ENCODE measurements at places on chromosomes 12 and 14.

DNA sequence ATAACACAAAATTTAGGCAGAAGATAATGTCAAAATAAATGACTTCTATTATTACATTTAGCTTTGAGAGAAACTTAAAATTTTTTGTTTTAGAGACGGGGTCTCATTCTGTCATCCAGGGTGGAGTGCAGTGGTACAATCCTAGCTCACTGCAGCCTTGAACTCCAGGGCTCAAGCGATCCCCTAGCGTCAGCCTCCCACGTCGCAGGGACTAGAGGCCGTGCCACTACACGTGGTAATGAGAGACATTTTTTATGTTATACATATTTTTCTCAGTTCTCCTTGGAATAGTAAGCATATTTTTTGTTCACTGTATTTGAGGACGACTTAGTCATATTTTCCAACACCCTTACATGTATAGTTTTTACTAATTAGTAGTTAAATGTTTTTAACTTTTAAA is 21.5 kb upstream of the NUDT4 start:
- DNase-seq, result no peak

- DNase-seq, result no peak
Observed at GRCh38 chr12:16766736-16767135, 160.8 kb upstream of the LMO3 start.

- DNase-seq, result no peak
Observed at GRCh38 chr12:124684971-124685688, 117.7 kb upstream of the NCOR2 start.

DNA sequence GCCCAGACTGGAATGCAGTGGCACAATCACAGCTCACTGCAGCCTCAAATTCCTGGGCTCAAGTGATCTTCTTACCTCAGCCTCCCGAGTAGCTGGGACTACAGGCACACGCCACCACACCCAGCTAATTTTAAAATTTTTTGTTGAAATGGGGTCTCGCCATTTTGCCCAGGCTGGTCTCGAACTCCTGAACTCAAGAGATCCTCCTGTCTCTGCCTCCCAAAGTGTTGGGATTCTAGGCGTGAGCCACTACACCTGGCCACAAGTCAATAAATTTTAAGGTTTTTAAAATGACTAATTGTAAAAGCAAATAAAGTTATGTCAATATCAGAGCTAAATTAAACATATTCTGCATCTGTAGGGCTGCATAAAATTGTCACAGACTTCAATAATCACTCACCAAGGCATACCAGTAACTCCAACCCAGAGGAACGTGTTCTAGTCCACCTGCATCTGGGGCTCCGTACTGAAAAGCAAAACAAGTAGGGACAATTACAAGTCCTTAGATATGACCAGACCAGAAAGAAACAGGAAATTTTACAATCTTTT is 13.9 kb downstream of the GNS start:
- DNase-seq, result no peak

- DNase-seq, result no peak
Observed at GRCh38 chr12:124259154-124260066, 35.5 kb upstream of the RFLNA start.

DNA sequence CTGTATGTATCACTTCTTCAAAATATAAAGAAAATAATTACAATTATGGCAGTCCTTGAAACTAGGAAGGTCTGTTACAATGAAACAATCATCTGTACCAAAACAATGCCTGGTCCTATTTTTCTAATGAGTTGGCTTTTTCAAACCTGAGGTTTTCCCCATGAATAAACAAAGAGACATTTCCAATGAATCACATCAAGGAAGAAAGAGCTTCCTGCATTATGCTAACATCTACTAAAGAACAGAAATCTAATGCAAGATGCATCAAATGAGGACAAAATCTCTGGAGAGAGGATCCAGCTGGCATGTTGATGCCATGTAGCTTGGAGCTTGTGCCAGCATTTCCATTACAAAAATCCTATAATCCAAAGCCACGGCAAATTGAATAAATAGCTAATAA is 29.3 kb downstream of the NIN start:
- no peak for DNase-seq

DNA sequence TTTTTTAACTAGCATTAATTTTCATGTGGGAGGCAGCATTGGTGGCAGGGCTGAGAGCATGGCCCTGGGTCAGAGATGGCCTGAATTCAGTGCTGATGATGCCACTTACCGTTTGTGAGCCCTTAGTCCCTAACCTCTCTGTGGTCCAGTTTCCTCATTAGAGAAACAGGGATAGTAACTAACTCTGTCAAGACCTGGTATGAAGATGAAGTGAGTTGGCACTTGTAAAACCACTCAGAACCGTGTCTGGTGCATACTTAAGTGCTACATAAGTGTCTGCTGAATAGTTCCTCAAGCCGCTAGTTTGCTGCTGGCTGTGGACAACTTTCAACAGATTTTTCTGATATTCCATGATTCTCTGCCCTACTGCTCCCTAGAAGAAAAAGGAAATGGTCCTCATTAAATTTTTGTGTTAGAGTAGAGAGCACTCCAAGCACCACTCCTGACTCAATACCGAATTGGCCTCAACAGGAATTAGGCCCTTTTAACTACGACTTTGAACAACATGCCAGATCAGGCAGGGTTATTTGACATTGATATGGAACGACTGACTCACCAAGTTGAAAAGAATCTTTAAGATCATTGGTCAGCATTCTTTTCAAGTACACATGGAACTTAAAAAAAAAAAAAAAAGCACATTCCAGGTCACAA is 250.2 kb downstream of the ANO2 start:
- no peak for DNase-seq

DNA sequence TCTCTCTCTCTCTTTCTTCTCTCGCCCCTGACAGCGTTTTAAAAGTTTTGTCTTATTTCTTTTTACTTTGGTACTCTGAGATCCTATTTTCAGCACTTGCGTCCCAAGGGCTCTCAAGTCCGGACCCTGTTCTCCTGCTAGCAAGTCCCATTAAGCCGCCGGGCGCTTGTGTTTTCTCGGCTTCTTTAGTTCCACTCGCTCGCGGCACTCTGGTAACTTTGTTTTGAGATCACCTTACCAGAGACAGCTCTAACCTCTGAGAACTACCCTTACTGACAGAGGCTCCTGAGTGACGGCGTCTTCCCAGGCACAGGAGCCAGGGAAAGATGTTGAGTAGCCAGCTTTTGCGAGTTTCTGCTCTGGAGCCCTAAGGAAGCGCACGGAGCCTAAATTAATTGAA is 2.7 kb upstream of the MYF5 start:
- peak; percentile 27 for DNase-seq

- DNase-seq, result no peak
Observed at GRCh38 chr12:68798882-68799234, 9.1 kb upstream of the MDM2 start.

DNA sequence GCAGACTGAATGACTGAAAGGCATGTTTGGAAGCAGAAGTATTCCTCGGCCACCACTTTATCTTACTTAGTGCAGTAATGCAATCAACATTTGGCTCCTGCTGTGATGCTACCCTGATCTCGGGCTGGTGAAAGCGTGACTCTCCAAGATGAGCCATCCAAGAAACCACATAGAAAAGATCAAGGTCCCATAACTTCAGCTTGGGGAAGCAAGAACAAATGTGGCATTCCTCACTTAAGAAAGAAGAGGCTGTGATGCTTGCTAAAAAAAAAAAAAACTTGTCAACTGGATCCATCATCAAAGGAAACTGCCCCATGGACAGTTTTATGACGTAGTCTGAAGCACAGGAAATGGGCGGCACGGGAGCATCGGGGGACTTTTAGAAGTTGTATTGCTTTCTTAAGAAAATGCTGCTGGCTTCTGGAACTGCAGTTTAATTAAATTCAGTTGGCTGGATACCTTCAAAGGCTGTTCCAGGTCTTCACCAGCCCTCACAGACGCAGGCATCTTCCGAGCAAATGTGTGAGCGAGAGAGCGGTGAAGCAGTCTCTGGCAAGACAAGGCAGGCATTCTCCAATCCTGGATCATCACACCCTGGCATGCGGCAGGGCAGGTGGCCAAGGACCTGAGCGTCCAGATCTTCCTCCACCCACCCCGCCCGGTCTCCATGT is 38.2 kb upstream of the MAP1LC3B2 start:
- DNase-seq, result no peak

DNA sequence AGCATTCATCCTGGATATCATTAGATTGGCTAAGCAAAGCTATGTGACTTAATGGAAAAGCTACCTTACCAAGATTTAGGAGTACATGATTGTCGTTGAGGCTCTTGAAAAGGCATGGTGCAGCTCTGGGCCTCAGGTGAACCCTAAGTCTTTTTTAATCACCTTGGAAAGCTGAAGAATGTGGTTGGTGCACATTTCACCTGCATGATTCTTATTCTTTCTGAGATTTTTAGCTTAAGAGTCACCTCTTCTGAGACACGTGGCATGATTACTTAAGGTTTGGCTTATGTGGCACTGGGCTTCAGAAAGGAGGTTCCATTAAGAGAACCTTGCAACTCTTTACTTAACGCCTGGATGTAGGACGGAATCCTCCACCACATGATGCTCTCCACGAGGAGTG is 498.5 kb downstream of the TMEM117 start:
- DNase-seq, result no peak

GRCh38 chr14:91861091-91861490 is 6.2 kb downstream of the TC2N start:
- DNase-seq, result no peak

GRCh38 chr12:102503056-102503681 is 22.8 kb upstream of the IGF1 start:
- DNase-seq, result no peak

DNA sequence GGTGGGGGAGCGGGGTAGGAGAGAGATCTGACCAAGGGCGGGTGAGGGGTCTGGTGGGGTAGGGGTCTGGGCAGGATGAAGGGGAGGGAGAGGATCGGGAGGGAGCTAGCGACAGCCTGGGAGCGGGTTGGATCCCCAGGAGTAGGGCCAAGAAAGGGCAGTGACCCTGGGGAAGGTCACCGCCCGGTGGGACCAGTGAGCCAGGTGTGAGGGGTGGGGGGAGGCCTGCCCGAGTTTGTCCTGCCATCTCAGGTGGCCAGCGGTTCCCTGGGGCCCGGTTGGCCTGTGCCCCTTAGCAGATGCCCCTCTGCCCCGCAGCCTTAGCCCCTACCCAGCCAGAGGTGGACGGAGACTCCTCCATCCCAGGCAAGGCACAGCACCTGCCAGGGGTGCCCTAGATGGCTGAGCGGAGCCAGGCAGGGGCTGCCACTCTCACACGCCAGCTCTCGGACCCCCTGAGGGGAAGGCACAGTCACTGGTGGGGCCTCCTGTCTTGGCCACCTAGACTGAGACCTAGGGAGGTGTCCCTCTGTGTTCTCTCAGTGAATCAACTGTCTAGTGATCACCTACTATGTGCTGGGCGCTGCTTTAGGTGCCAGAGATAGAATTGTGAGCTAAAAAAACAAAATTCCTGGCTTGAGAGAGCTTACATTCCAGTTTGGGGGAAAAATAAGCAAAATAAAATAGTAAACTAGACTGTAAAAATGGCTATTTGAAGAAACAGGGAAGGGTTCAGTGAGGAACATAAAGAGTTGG is 629 bp upstream of the TTC7B start:
- DNase-seq, result no peak

DNA sequence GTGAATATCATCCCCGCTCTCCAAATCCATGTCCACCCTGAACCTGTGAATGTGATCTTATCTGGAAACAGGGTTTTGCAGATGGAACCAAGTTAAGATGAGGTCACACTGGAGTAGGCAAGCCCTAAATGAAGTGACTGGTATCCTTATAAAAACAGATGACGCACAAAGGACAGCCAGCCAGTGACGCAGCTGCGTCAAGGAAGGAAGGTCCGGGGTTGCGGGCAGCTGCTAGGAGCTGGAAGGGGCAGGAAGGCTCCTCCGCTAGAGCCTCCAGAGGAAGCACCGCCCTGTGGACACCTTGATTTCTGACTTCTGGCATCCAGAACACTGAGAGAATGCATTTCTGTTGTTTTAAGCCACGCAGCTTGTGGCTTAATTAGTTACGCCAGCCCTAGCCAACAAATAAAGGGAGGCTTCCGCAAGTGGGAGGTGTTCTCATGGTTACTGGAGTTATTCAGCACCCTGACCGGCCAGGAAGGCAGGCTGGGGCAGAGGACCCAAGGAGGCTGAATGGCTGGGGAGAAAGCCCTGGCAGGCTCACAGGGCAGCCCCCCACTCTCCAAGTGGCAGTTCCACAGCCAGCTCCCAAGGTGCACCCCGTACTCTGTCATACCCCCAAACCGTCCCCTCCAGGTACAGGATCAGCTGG is 127.6 kb upstream of the NCOR2 start:
- DNase-seq, result peak; percentile 75

- DNase-seq, result no peak
Observed at GRCh38 chr12:29739279-29739991, 44.3 kb downstream of the TMTC1 start.

DNA sequence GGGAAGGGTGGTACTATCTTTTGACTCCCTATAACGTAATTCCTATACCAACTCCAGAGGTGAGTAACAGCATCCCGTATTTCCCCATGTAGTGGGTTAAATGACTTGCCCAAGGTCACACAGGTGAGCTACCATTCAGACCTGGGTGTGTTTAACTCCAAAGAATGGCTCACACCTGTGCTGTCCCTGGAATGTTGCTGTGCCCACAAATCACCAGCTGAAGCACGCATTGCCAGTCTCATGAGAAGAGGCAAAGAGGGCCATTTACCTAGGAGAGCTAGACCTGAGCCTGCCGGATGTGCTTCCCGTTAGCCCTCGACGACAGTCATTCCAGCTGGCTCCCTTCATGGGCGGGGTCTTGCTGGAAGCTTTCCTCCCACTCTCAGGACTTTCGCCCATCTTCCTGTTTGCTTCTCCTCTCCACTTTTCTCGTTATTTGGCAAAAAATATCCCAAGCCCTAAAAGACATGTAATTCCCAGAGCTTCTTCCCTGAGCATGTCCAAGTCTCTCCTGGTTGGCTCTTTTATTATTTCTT is 106.6 kb upstream of the VASH1 start:
- no peak for DNase-seq
